ENCODE measurements at places on chromosomes 7 and 10.

DNA sequence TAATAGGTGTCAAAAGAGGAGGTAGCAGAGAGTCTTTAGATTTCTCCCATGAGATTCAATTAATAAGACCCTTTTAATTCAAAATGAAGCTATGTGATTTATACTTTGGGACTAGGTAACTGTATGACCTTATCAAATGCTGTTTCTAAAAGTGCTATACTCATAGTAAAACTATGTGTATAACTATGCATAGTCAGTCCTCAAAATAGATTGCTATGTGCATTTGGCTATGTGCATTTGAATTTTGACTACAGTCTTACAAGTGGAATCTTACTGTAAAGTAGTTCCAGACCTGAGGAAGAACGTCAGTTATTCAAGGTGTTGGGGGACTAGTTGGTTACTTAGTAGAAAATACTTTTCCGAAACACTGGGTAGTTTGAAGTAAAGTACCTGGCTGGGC is 36.9 kb downstream of the ADD3 start:
- DNase-seq = no peak

DNA sequence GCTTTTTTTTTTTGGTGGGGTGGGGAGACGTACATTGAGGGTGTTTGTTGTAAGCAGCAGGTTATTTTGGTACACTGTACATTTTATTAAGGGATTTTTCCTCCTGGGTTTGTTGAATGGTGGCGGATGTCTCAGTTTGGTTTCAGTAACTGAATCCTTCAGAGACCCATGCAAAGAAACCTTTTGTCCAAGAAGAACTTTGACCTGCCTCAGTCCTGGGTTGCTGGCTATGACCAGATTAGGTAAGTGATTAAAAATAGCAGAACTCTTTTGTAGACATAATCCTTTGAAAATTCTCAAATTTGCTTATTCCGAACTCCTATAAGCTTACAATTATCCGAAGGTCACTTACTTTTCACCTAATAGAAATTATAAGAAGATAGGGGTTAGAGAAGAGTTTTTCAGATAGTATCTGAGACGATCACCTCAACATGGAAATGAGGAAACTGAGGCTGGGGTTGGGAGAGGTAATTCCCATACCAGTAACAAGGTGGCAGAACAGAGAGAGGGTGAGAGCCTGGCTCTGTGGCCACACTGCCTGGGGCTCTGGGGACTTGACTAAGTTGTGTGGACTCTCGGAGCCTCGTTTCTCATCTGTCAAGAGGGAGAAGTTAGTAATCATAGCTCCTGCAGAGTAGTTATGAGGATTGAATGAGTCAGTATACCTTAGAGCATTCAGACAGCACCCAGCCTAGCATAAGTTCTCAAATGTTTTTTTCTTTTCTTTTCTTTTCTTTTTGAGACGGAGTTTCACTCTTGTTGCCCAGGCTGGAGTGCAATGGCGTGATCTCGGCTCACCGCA is 87.4 kb downstream of the CCNY start:
- DNase-seq = no peak

- no peak for DNase-seq
Measured at GRCh38 chr10:115829521-115830205, 443.3 kb downstream of the GFRA1 start.

DNA sequence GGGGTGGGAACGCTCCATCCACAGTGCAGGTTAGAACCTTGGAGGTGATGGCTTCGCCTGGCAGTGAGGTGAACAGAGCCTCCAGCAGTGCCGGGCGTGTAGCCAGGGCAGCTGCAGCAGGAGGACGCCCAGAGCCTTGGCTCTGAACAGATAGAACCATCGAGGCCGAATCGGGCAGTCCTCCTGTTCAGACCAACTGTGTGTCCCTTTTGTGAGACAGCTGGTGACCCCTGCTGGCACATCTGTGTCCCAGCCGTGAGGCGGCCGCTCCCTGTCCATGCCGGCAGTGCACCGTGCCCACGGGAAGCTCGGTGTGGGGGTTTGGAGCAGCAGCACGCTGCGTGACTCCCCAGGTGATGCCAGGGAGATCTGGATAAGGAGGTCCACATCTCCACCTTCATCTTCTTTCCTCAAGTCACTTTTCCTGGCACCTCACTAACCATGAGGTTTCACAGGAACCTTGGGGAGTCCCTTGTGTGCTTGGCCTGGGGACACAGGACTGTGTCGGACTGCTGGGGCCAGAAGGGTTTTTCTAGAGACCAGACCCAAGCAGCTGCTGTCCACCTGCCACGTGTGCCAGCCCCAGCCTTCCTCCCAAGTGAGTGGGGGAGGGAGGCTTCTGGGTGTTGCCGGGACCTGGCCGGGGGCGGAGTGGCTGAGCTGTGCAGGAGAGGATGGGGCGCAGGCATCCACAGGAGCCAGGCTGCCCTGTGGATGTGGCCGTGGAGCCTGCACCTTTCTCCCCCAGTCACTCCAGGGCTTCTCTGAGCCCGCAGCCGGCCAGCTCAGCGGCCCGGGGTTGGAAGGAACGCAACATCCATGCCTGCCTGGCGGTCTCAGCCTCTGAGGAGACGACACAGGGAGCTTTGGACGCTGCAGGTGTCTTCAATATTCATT is 69.4 kb downstream of the DNAJB6 start:
- DNase-seq = no peak

DNA sequence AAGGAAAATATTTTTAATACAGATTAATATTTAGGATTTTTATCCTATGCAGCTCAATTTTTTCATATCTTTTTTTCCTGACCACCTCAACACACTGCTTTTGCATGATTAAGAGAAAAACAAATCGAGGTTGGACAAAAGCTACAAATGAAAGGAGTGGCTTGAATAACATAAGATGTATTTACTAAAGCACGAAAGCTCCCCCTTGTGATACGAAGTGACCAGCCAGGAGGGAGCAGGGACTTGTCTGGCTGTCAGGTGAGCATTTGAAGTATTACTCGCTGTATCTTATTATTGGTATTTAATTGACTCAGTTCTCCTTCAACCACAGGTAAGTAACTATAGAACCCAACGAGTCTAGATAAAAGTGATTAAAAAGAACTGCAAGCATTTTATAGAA is 265.2 kb upstream of the PHF14 start:
- DNase-seq = no peak

DNA sequence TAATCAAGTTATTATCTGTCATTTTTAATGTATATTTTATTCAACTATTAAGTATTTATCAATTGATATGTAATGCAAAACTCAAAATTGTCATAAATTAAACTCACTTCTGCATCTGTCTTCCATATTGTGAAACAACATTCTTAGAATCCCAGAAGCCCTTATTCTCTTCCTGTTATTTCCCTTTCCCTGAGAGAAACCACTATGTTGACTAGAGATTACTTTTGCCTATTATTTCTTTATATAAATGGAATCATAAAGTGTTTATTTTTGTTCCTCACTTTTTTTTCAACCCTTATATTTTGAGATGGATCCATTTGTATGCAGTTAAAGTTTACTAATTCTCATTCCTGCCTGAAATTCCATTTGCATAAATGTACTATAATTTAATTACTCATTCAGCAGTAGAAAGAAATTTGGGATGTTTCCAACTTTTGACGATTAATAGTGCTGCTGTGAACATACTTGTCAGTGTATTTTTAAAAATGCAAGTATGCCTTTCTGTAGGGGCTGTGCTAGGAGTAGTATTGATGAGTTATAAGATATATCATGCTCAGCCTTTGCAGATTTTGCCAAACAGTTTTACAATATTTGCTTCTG is 211.2 kb downstream of the SEMA3D start:
- DNase-seq = no peak

- no peak for DNase-seq
Measured at GRCh38 chr7:132430041-132430855, 146.0 kb downstream of the PLXNA4 start.

DNA sequence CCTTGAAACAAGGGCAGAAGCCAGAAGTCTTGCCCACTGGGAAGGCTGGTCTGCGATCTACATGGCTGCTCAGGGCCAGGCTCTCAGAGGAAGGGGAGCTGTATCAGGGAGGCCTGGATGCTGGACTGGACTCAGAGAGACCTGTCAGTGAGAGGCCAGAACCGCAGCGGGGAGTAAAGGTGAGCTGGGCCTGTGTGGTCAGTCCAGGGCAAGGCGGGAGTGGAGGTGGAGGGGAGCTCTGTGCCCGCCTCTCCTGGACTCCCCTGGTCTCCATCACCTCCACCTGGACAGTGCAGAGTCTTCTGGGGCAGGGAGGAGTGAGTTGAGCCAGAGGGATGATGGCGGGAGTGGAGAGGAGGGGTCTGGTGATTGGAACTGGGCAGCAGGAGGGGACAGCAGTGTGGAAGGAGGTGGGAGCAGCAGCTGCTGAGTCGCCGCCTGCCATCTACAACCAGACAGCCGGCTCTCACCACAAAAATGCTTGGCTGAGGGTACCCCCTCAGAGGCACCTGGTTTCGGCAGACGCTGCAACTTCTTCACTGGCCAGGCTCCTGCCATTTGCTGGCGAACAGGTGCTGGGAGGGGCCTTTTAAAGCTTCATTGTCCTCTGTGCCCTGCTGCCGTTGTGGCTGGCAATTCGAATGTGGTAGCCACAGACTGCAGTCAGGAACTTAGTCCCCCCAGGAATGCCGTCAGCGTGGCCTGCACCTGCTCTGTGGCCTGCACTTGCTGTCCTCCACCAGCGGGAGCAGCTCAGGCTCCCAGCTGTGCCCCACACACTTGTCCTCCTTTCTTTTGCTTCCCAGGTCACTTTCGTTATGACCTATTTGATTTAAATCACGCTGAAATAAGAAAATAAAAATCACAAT is 3.5 kb downstream of the RASSF4 start:
- DNase-seq = no peak

DNA sequence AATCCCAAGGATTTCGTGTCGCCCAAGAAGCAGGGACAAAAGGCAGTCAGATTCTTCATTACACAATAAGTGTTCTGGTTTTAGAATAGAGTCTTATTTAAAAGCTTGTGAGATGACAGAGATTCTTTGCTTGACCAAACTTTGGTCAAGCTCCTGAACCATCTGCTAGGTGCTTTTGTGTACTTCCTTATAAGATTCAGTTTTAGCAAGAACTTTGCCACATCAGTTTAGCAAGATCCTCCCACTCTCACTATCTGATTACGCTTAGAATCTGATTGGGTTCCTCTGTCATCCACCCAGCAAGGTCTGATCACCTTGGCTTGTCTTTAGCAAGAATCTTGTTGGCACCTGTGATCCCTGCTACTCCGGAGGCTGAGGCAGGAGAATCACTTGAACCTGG is 38.2 kb upstream of the SDHAF3 start:
- DNase-seq = no peak

Measured in GM12878 (cell line).